ENCODE measurements at places on chromosomes 1 and 21. TPM values are rescaled to one million over a fixed set of nuclear protein-coding genes. Genes with fewer than 3 reads are reported as not detected.

- H3K27me3 ChIP-seq = no peaks in the 10 kb centered on the region
- no peak overlapping the region for H3K27ac ChIP-seq
- no peak for DNase-seq
These were observed 24.1 kb upstream of the NFASC start for GRCh38 chr1:204846546-204846945.

DNA sequence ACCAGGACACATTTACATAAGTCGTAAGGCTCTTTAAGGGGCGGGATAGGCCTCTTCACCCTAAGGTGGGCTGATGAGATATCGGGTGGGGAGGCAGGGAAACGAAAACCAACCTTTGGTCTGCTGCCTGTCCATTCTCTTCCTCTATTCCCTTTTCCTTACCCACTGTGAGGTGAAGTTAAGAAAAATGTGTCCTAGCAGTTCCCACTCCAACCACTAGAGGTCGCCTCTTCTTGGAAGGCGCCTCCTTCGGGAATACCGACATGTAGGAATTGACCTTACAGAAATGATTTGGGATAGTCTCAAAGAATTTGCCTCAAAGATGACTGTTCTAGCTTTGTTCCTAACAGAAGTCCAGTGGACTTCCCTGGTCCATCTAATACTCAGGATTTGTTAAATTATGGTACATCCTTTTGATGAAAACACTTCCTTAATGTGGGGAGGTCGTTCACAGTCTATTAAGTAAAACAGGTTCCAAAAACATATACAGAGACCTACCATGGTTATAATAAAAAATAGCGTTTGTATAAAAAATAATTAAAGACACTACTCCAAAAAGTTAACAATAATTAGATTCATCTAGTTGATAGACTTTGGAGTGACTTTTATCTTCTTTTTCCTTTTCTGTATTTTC, 14.1 kb downstream of the AZIN2 start:
- no peaks in the 10 kb centered on the region for H3K27me3 ChIP-seq
- no peak overlapping the region for H3K4me3 ChIP-seq
- no peak overlapping the region for H3K27ac ChIP-seq
- DNase-seq = peak; percentile 74
- no peaks in the 10 kb centered on the region for H3K4me1 ChIP-seq

The EPHB2 gene
- total RNA-seq = 9.5 TPM

GRCh38 chr1:43000271-43000670, 41.6 kb upstream of the SLC2A1 start:
- H3K27me3 ChIP-seq = no peaks in the 10 kb centered on the region
- H3K27ac ChIP-seq = no peak overlapping the region
- H3K4me3 ChIP-seq = no peak overlapping the region
- no peaks in the 10 kb centered on the region for H3K4me1 ChIP-seq

- H3K4me3 ChIP-seq = no peak overlapping the region
- no peaks in the 10 kb centered on the region for H3K4me1 ChIP-seq
- no peaks in the 10 kb centered on the region for H3K36me3 ChIP-seq
- peak overlapping the region; percentile 80 for H3K27ac ChIP-seq
- H3K27me3 ChIP-seq = no peaks in the 10 kb centered on the region
These were observed 51.1 kb downstream of the RIPK4 start for GRCh38 chr21:41715649-41716281.

The FLG2 gene
- not detected for total RNA-seq

The NID1 gene
- 70.1 TPM for total RNA-seq

The FAM78B gene
- total RNA-seq = 1.4 TPM

The CNR2 gene
- total RNA-seq = 0.57 TPM

The RIIAD1 gene
- not detected for total RNA-seq

The IGSF5 gene
- total RNA-seq = 0.47 TPM

DNA sequence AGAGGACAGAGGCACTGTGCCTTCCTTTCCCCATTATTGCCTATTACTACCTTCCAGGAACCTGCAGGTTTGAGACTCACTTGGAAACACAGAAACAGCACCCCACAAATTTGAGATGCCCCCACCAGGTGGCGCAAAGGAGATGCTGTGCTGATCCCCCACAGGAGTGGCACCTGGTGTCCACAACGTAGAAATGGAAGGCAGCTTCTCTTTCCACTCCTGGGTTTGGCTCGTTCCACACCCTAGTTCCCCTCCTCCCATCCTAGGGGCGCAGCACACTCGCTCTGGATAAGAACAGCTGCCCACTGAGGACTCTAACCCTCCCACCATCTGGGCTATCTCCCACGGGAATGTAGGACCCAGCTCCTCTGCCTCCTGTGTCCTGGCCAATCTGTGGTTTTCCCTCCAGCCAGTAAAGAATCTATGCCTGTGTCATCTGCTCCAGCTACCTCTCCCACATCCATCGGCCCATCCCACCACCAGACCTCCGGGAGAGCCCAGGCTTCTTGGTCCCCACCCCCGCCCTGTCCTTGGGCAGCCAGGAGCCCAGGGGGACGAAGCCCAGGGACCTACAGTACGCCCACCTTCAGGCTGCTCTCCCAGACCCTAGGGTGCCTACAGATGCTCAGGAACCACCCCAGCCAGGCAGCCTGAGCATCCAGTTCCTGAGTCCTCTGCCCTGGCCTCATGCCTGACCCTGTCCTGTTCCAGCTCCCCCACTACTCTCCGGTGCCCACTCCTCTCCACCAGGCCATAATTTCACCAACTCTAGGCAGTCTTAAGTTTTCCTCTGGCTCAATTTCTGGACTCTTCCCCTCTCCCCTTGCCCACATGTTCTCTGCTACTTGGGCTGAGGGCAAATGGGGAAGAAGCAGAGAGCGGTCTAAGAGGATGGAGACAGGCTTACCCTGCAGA, 549 bp downstream of the THBS3 start:
- H3K4me3 ChIP-seq = peak overlapping the region; percentile 100
- no peaks in the 10 kb centered on the region for H3K27me3 ChIP-seq
- H3K27ac ChIP-seq = peak overlapping the region; percentile 55

- no peaks in the 10 kb centered on the region for H3K4me1 ChIP-seq
- no peak overlapping the region for H3K27ac ChIP-seq
- DNase-seq = no peak
- H3K4me3 ChIP-seq = no peak overlapping the region
- H3K36me3 ChIP-seq = peaks cover 19% of the 10 kb centered on the region
These were observed 82.4 kb downstream of the RAB3GAP2 start for GRCh38 chr1:220189750-220190347.

GRCh38 chr21:36040389-36040788, 19.9 kb downstream of the SETD4 start:
- H3K36me3 ChIP-seq = peaks cover 26% of the 10 kb centered on the region
- no peaks in the 10 kb centered on the region for H3K27me3 ChIP-seq
- no peak for DNase-seq
- no peak overlapping the region for H3K4me3 ChIP-seq
- peaks cover 3% of the 10 kb centered on the region for H3K4me1 ChIP-seq

Measured in kidney (tissue), 22 donors.